Hepatocyte (in vitro differentiated cells): ENCODE measurements at places on chromosomes 5 and 9. TPM values are rescaled to one million over a fixed set of nuclear protein-coding genes. Genes with fewer than 3 reads are reported as not detected.

The FREM1 gene
- 27.7 and 36.1 TPM in 2 replicates for total RNA-seq

The PRDM12 gene
- total RNA-seq: not detected in 2 replicates

The C9 gene
- total RNA-seq: 0.47 and 0.76 TPM in 2 replicates

The TAF11L10 gene
- not detected in 2 replicates for total RNA-seq

The RAD17 gene
- 20.2 and 33.8 TPM in 2 replicates for total RNA-seq

The EIF4E1B gene
- not detected in 2 replicates for total RNA-seq

The IL31RA gene
- 0.44 and 0.93 TPM in 2 replicates for total RNA-seq

The SPINK13 gene
- total RNA-seq: not detected in 2 replicates

The GOLGA2 gene
- 76.4 and 79.9 TPM in 2 replicates for total RNA-seq

The GCNT4 gene
- 7.9 and 8.3 TPM in 2 replicates for total RNA-seq

The PCDHB12 gene
- total RNA-seq: 1.1 and 1.4 TPM in 2 replicates

The ALDH7A1 gene
- 48.8 and 50.0 TPM in 2 replicates for total RNA-seq

The RNF183 gene
- total RNA-seq: 0.43 and 3.9 TPM in 2 replicates

The FOXE1 gene
- total RNA-seq: 0.67 and 0.88 TPM in 2 replicates

The SUSD3 gene
- total RNA-seq: 11.4 and 14.3 TPM in 2 replicates

The ANKRD55 gene
- total RNA-seq: 0.20 and 0.28 TPM in 2 replicates

The SOWAHA gene
- total RNA-seq: 11.4 and 14.4 TPM in 2 replicates

The BTNL3 gene
- total RNA-seq: 25.9 and 31.3 TPM in 2 replicates

The PRDM9 gene
- total RNA-seq: 0.56 TPM in 1 of 2 replicates, not detected in the other

The FAXDC2 gene
- 23.1 and 29.3 TPM in 2 replicates for total RNA-seq

The DBH gene
- not detected in 2 replicates for total RNA-seq

The LOX gene
- total RNA-seq: 98.2 and 120 TPM in 2 replicates

The PCDHB6 gene
- 0.56 and 1.1 TPM in 2 replicates for total RNA-seq

The CARD19 gene
- 45.3 and 51.3 TPM in 2 replicates for total RNA-seq

The PCDHAC2 gene
- total RNA-seq: 6.8 and 11.3 TPM in 2 replicates

The OTP gene
- total RNA-seq: not detected in 2 replicates

The TMEM174 gene
- not detected in 2 replicates for total RNA-seq

The SARDH gene
- 6.7 and 9.8 TPM in 2 replicates for total RNA-seq

The CRHBP gene
- total RNA-seq: 0.80 and 5.0 TPM in 2 replicates

The CER1 gene
- 0.53 TPM in 1 of 2 replicates, not detected in the other for total RNA-seq

The SLC46A2 gene
- total RNA-seq: not detected in 2 replicates

The GRK6 gene
- total RNA-seq: 29.3 and 31.6 TPM in 2 replicates

The FOXD4L6 gene
- not detected in 2 replicates for total RNA-seq

The CAPSL gene
- not detected in 2 replicates for total RNA-seq

The CDC25C gene
- 2.3 and 3.7 TPM in 2 replicates for total RNA-seq

The UGT3A1 gene
- total RNA-seq: 35.4 and 45.1 TPM in 2 replicates

The CCL28 gene
- 0.52 and 0.80 TPM in 2 replicates for total RNA-seq

The QRFP gene
- total RNA-seq: not detected in 2 replicates

The EMB gene
- total RNA-seq: 9.8 and 11.0 TPM in 2 replicates

The ZNF346 gene
- 13.1 and 13.8 TPM in 2 replicates for total RNA-seq

The LHX6 gene
- 0.10 and 0.16 TPM in 2 replicates for total RNA-seq

The ADAMTS6 gene
- total RNA-seq: 10.4 and 21.0 TPM in 2 replicates

The IL17B gene
- total RNA-seq: 0.60 TPM in 1 of 2 replicates, not detected in the other

The IFT74 gene
- total RNA-seq: 14.8 and 15.3 TPM in 2 replicates

The HDAC3 gene
- total RNA-seq: 50.1 and 53.5 TPM in 2 replicates

The GLRA1 gene
- total RNA-seq: not detected in 2 replicates

The GDA gene
- 23.6 and 28.5 TPM in 2 replicates for total RNA-seq

The MAMDC2 gene
- 1.7 and 1.9 TPM in 2 replicates for total RNA-seq

The IL4 gene
- not detected in 2 replicates for total RNA-seq

The PITX1 gene
- total RNA-seq: 62.9 and 64.9 TPM in 2 replicates

The ELP1 gene
- 49.7 and 68.6 TPM in 2 replicates for total RNA-seq

The GABBR2 gene
- 0.20 and 0.52 TPM in 2 replicates for total RNA-seq
